ENCODE measurements at places on chromosomes 13 and 19.

DNA sequence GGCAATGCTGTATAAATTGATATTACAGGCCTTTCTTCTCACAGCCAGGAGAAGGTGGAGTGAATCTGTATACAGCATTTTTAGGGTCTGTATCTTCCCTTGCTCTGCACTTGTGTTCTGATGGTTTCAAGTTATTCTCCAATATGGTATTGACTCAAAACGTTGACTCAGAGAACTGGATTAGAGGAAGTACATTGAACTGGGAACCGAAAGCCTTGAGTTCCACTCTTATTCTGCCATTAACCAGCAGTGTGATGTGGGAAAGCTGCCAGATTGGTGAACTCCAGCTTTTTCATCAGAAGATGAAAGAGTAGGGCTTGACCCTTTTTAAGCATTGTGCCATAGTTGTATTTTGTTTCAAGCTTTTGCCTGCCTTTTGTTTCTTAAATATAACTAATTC, 167.7 kb downstream of the SPRY2 start:
- no peak for DNase-seq

GRCh38 chr19:54035215-54036178, 28.2 kb downstream of the VSTM1 start:
- DNase-seq: no peak

DNA sequence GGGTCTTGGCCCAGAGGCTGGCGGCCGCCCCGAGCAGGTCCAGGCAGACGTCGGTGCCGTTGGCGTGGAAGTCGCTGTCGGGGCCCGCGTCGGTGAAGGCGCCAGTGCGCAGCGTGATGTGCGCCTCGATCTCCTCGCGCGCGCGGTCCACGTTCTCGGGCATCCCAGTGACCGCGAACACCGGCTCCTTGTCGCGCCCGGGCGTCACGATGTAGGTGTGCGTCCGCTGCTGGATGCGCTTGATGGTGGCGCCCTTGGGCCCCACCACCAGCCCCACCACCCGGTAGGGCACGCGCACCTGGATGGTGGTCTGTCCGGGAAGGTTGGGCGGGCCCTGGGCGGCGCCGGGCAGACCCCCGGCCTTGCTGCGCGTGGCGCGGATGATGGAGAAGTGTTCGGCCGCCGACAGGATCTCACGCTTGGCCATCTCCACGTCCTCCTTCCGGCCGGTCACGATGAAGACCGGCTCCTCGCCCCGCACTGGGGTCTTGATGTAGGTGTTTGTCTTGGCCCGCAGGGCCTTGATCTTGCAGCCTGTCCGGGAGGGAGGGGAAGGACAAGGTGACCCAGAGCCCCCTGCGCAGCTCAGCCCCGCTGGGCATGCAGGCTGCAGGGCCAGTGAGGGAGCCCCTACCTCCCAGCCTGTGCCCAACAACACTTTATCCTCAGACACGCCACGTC, 11.6 kb downstream of the MEX3D start:
- no peak for DNase-seq

GRCh38 chr19:7648265-7649014, 11.5 kb downstream of the STXBP2 start:
- DNase-seq: no peak

- no peak for DNase-seq
Observed at GRCh38 chr13:99998261-99998660, 16.7 kb downstream of the ZIC2 start.

- peak; percentile 56 for DNase-seq
Observed at GRCh38 chr13:76992548-76993001, 694 bp downstream of the CLN5 start.

- no peak for DNase-seq
Observed at GRCh38 chr13:104473936-104474335, 1407.7 kb upstream of the SLC10A2 start.

DNA sequence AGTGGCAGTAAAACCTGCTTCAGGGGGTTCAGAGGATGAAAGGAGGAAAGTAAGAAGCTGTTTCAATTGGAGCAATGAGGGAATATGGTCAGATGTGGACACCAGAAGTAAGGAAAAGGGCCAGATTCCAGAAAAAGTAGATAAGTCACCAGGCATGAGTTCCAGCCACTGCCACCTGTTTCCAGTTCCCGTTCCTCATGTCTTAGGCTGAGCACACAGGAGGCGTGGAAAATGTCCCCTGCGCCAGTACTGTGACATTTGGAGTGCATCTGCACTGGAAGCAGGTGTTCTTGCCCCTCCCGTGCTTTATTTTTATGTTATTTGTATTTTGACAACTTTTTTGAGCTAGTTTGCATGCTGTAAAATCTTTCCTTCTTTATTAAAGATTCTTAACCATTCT, 25.3 kb downstream of the LMO7 start:
- DNase-seq: no peak

GRCh38 chr19:54653181-54653809, 9.5 kb upstream of the LILRB4 start:
- DNase-seq: no peak

GRCh38 chr13:103031332-103031873, 34.8 kb downstream of the SLC10A2 start:
- DNase-seq: no peak

DNA sequence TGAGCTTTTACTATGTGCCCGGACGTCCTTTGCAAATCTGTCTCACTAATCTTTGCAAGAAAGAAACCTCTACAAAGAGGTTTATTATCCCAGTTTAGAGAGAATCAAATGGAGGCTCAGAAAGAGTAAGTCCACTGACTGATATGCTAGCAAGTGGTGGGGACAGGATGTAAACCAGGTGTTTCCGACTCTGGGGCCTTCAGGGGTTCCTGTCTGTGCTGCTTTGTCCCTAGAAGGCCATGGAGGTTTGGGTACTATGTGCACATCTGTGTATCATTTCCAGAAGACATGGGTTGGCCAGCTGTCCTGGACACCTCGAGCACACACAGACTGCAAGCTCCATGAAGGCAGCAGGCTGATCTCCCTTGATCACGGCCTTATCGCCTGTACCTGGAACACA, 1.2 kb upstream of the KPTN start:
- DNase-seq: no peak

- no peak for DNase-seq
Observed at GRCh38 chr13:72097568-72097967, 230.6 kb upstream of the DACH1 start.

- DNase-seq: no peak
Observed at GRCh38 chr19:33554391-33554790, 32.8 kb upstream of the PEPD start.

DNA sequence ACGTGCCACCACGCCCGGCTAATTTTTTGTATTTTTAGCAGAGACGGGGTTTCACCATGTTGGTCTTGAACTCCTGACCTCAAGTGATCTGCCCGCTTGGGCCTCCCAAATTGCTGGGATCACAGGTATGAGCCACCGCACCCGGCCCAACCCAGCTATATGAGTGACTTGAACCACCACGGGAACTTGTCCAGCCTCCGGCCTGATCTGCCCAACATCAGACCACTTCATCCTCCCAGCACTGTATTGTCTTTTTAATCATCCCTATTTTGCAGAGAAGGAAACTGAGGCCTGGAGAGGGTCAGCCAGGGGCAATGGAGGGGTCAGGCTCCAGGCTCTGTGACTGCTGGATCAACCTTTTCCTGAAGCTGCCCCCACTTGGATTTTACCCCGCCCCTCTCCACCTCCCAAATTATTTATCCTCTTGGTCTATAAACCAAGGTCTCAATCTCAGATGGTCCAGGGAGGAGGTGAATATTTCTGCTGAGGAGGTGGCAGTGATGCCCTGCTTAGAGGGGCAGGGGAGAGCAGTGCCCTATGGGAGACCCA, 893 bp upstream of the PLIN3 start:
- DNase-seq: no peak

- no peak for DNase-seq
Observed at GRCh38 chr13:50608370-50608769, 235.1 kb downstream of the DLEU7 start.

DNA sequence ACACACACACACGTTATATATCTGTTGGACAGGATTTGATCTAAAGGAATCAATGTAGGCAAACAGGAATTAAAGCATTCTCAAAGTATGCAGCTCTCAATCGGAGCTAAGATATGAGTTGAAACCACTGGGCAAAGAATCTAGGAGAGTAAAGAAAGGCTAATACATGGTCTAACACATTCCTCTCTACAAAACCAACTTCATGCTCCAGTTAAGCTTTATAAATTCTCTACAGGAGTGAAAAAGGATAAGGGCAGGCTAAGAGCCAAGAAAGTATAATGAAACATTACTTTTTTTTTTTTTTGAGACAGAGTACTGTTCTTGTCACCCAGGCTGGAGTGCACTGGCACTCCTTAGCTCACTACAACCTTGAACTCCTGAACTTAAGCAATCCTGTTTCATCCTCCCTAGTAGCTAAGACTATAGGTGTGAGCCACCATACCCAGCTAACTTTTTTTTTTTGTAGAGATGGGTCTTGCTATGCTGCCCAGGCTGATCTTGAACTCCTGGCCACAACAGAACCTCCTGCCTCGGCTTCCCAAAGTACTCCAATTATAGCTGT, 10.6 kb downstream of the FBXL3 start:
- no peak for DNase-seq

GRCh38 chr13:100273138-100273537, 184.2 kb downstream of the PCCA start:
- DNase-seq: no peak

- no peak for DNase-seq
Observed at GRCh38 chr13:50838031-50838430, 5.5 kb downstream of the DLEU7 start.

GRCh38 chr19:14775869-14776586, 2.3 kb downstream of the ADGRE2 start:
- no peak for DNase-seq

GRCh38 chr19:32197896-32198882, 147.2 kb upstream of the ZNF507 start:
- DNase-seq: peak; percentile 20

DNA sequence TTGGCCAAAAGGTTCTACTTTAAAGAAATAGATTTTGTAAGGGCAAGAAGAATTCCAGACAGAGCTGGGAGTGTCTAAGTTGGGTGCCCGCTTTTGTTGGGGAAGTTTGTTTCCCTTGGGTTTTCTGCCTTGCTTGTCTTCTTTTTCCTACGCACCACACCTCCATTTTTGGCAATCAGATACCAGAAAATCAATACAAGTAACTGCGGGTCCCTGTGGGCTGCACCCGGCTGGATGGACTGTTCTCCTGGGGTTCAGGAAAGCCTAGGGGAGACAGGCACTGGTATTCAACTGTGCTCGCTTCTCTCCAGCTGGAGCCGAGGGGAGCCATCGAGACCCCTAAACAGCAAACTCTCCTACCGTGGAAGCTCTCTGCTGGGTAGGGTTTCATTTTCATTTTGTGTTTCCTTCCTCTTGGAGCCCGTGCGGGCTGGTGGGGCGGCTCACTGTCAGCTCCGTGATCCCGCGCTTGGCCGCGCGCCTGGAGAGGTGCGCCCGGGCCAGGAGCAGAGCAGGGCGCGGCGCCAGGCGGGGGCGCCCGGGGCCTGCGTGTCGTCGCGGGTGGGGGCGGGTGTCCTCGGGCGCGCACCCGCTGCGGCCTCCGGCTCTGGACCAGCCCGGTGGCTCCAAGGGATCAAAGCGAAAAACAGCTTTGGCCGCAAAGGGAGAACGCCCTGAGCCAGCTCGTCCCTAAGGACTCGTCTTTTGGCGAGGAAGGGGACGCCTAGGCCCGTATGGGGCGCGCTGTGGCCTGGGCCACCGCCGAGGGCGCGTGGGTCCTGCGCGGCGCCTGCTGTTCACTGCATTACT, 347.2 kb downstream of the ZNF536 start:
- peak; percentile 66 for DNase-seq

DNA sequence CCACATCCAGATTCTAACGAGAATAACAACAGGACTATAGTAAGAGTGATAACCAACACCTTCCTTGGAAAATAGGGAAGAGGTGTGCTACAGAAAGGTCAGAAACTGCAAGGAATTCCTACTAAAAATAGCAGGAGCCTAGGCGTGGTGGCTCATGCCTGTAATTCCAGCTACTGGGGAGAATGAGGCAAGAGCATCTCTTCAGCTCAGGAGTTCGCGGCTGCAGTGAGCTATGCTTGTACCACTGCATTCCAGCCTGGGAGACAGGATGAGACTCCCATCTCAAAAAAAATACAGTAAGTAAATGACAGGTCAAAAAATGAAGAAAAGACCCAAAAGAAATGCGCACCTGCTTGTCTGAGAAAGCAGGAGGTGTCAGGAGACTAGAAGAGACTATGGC, 101.5 kb upstream of the TSHZ3 start:
- no peak for DNase-seq

DNA sequence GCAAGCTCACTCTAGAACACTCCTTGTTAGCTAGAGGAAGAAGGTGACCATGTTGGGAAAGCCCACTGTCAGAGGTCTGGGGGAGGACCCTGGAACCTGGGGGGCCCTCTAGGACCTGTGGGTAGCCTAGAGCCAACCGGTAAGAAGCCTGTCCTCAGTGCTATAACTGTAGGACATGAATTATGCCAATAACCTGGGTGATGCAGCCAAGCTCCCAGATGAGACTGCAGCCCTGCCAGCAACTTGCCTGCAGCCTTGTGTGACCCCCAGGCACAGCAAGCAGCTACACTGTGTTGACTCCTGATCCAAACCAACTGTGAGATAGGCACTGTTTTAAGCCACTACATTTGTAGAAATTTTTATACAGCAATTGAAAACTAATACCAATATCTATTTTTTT, 122.3 kb downstream of the MIPEP start:
- DNase-seq: no peak

DNA sequence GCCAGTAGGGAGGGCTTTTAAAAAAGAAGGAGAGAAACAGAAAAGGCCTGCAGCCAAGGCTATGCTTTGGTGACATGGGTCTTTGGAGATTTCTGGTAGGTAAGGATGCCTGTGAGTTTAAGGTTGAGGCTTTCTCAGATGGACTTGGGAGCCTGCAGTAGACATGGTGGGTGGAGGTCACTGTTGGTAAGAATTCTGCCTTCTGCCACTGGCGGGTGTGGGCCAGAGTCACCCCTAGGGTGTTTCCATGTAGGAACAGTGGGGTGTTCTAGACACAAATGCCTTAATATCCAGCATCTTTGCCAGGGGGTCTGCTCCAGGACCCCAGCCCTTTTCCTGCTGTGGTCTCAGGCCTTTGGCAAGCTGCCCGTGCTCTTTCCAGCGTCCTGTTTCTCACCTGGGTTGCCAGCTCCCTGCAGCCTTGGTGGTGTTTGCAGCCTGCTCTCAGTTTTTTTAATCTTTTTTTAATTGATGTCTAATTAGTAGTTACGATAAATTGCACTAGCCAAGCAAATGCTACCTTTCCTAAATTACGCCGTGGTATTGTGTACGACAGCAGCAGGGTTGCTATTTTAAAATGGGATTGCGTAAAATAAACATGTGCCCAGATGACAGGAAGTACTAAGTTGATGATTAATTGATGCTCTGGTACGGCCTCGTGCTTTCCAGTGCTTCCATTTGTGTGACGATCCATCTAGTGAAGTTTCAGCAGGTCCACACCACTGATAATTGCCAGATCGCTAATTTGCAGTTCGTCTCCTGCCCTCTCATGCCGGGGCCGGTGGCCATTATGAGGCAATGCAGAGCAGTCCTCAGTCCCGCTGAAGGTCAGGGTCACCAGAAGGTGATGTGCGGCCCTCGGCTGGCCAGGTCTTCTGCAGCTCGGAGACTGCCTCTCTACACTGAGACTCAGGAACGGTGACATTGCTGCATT, 35.3 kb upstream of the NPAS1 start:
- DNase-seq: no peak
